ENCODE measurements at places on chromosomes 13 and 19. TPM values are rescaled to one million over a fixed set of nuclear protein-coding genes. Genes with fewer than 3 reads are reported as not detected.
A peak's percentile ranks its signal among the peaks of the same experiment; 100 is the strongest.

DIRAS1 gene
- not detected for total RNA-seq

EBPL gene
- total RNA-seq: 56.6 TPM

DNA sequence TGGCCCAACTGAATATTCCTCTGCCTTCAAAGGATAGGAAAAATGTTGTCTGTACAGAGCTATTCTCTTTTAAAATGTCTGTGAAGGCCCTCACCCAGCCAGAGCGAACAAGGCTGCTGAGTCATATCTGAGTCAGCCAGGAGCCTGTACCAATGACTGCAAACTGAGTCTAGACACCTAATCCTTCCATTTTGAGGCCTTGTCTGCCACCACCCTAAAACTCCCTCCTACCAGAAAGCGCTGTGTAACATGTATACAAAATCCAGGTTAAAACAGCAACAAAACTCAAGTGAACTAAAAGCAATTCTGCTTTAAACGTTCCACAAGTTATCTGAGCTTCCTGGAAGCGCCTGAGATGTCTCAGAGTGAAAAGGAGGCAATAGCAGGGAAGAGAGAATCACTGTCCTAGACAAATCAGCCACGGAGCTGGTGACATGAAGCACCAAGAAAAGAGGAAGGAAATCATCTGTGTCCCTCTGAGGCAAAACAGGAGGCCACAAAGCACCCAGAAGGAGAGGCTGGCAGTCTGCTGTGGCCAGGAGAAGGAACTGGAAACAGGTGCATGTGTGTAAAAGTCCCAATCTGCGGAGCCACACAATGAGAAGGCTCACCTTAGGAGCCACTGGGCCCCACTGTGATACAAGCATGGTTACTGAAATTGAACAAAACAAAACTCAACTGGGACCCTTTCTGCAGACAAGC, 10.2 kb downstream of the DHRS12 start:
- no peak for DNase-seq

GRCh38 chr13:73820285-73820684, 313.9 kb downstream of the KLF12 start:
- DNase-seq: no peak

DNA sequence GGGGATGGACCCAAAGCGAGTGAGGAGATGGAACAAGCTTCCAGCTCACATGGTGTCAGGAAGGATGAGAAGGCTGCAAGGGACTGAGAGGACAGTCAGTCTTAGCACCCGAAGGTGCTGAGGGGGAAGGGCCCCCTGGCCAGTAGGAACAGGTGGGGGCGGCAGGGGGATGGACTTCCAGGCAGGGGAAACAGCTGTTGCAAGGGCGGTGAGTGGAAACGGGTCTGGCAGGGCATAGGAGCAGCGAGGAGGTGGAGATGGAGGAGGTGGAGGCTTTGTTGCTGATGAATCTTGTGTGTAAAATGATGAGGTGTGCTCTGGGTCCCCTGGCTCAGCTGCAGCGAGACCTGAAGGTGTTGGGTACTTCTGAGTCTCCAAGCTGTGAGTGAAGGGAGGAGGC, 1.2 kb downstream of the MAP1S start:
- peak; percentile 74 for DNase-seq

GRCh38 chr13:48304143-48304876, 759 bp downstream of the RB1 start:
- peak; percentile 72 for DNase-seq

FUT3 gene
- 23.9 TPM for total RNA-seq

DNA sequence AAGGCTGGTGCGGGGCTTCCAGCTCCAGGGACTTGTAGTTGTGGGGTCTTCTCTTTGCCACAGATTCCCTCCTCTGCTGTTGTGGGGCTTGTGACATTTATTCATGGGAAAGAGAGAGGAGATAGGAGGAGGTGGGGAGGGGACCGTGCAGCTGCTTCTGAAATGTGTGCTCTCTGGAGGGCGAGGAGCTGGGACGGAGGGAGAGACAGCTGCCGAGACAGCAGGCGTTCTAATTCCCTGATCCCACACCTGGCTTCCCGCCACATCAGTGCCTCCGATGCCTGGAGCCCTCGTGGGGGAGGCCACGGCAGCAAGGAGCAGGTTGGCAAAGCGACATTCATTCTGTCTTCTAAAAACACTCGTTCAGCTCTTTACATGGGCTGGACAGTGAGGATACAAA, 164.4 kb downstream of the USP12 start:
- DNase-seq: peak; percentile 76

DNA sequence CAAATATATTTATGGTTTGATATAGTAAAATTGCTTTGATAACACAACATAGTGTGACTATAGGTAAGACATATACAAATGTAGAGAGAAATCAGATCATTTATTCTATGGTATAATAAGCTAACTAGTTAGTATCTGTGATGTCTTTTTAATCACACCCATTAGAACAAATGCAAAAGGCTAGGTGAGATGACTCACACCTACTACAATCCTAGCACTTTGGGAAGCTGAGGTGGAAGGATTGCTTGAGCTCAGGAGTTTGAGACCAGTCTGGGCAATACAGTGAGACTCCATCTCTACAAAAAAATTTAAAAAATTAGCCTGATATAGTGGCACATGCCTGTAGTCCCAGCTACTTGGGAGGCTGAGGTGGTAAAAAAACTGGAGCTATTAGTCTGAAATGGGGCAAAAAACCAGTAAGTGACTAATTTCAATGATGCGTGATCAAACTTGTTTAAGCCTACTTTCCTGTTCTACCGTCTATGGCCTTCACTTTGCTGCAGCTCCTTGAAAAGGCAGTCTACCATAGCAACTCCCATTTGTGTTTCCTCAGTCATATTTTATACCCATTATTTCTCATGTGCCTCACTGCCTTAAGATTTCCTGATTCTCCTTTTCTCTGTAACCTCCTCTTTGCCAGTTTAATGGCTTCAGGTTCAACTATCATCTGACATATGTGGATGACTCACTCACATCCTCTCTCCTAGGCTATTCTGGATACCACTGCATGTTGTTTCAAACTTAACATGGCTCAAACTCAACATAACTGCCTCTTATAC, 12.5 kb downstream of the ALG5 start:
- DNase-seq: no peak

CEACAM1 gene
- not detected for total RNA-seq

- DNase-seq: no peak
These were observed 10.6 kb downstream of the CD70 start for GRCh38 chr19:6580313-6580712.

DNA sequence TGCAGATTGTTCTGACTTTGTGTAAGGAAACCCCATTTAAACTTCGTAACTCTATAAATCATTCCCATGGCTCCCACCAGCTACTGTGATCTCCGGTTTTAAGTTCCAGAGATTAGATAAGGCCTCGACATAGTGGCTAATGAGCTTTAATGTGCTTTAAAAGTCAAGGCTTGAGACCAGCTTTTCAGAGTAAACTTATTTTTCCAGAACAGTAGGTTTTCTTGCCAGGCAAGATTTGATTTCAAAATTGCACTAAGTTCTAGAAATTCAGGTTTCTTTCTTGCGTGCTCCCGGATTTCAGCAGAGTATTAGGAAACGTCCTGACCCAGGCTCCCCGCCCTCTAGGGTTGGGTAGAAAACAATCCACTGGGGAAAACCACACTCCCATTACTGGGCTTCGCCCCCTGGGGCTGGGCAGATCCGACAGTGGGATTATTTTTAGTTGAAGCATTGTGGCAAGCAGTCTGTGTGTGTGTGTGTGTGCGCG, 43.3 kb downstream of the CRYL1 start:
- DNase-seq: no peak

DNA sequence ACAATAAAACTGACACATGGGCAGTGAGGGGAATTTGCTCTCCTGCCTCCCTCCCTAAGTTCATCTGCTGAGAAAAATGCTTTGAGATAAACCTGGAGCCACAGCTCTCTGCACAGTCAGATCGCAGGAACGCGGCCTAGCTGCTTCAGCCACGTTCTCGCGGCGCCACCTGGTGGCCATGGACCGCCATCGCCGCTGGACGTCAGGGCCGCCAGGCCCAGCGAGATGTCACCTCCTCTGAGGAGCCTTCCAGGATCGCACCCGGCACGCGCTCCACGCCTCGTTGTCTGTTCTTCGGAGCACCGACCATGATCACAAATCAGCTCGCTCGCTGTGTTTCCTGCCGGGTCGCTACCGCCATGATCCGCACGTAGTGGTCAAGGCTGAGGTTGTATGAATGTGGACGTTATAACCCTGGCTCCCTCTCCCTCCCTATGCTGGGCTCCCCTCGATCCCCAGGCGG, 20.6 kb upstream of the USP29 start:
- peak; percentile 85 for DNase-seq

DNA sequence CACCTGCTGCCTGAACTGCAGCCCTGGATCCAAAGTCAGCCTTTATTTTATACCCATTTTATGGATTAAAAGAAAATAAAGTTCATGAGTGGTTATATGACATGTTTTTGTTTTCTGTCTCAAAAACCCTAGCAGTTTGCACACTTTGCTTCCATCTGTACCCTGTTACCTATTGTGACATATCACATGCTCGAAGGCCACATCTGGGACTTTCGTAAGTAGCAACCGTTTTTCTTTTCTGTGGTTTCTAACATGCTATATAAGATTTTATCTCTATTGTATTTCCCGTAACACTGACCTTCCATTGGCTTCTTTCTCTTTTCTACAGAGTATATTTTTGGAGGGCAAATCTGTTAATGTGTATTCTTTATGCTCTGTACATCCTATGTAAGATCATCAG, 1007.2 kb downstream of the PCDH9 start:
- DNase-seq: no peak

- peak; percentile 61 for DNase-seq
These were observed 588 bp upstream of the DPY19L3 start for GRCh38 chr19:32404933-32405430.

DNA sequence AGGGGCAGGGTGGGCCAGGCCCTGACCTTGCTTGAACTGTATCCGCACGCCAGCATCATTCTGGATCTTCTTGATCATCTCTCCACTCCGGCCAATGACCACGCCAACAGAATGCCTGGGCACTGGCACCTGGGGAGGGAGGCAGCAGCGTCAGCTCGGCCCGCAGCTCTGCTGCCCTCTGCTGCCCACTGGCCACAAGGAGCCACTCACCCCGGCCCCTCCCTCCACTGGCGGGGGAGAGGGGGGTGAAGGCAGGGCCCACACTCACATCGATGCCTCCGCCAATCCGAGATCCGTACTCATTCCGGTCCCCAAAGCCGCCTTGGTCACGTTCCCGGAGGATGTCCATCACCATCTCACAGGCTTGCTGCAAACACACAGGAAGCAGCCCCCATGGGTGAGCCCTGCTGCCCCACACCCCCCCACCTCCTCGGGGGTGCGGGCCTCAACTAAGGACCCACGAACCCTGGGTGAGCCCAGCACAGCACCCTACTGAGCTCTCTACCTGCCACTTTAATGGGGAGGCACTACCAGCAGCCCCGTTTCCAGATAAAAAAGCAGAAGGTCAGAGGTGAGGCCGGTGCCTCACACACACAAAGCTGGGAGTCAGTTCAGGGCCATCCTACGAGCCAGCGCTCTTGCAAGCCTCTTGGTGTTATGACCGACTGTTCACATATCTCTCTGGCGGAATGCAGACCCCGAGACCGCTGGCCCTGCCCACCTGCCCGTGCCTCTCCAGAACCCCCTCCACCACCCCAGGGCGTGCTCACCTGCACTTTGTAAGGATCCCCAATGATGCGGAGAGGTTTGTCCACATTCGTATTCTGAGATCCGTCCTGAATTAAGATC, 6.7 kb downstream of the KHSRP start:
- DNase-seq: no peak

- DNase-seq: no peak
These were observed 8.2 kb upstream of the MYH14 start for GRCh38 chr19:50195224-50195623.

DNA sequence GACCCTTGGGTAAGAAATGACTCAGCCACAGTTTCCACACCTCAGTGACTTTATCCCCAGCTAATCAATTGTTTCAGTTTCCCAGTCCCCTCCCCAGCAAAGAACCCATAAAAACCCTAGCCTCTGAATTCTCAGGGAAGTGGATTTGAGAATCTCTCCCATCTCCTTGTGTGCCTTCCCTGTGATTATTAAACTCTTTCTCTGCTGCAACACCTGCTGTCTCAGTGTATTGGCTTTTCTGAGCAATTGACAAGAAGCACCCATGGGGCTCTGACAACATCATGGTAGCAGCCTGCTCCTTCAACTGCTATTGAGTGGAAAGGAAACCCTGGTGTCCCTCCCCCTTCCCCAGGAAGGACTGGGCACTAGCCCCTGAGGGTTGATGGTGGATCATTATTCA, 73.7 kb downstream of the UQCRFS1 start:
- no peak for DNase-seq

DNA sequence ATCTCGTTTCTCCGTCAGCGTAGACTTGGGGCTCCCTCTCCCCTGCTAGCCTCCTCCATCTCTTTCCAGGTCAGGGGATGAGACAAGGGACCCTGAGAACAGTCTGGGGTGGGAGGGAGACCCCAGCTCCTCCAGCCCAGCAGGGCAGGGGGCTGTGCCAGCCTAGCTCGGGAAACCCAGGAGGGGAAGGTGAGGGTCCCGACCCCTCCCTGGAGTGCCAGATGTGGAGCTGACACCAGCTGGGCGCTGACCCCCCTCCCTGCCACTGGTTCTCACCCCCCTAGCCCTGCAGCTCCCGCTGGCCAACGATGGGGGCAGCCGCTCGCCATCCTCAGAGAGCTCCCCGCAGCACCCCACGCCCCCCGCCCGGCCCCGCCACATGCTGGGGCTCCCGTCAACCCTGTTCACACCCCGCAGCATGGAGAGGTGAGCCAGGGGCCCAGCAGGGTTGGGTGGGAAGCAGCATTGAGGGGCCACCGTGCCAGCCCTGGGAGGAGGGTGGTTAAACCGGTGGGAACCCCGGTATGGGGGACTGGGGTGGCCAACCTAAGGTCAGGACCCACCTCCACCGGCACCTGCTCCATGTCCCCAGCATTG, 5.1 kb upstream of the TGFBR3L start:
- no peak for DNase-seq

GRCh38 chr13:95174517-95174916, 126.7 kb downstream of the ABCC4 start:
- DNase-seq: no peak

GRCh38 chr19:10471909-10472308, 31.2 kb downstream of the KEAP1 start:
- DNase-seq: peak; percentile 37

GRCh38 chr19:42234364-42234763, 8.0 kb downstream of the GSK3A start:
- DNase-seq: no peak

DNA sequence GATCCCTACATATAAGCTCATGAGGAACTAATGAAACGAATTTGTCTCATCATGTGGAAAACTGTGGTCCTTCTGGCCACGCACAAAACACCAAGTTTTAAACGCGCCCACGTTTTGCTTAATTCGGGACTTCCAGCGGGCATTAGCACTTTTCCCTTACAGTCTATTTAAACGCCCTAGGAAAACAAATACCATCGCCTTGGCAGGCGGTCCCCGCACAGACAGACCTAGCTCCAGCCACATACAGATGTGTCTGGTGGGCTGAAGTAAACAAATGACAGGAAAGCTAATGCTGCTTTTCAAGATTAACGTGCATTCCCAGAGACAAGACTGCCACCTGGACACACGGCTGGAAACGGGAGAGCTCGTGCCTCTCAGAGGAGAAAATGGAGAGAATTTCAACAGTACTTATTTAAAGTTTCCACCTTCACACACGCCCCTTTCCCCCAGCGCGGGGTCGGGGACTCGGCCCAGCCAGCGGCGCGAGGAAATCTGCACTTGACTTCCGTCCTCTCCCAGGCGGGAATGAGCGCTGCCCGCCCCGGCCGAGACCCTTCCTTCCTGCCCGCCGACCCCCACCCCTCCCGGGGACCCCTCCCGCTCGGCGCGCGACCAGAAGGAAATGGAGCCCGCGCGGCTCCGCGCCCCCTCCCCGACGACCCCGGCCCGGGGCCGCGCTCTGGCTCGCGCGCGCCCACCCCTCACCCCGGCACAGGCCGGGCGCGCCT, 931 bp downstream of the USP12 start:
- peak; percentile 58 for DNase-seq

GRCh38 chr19:46495786-46496099, at the start of gene PNMA8B:
PNMA8B (minus strand) TSS chr19:46495867; CDS start chr19:46495465, 402 bp downstream.
- peak; percentile 47 for DNase-seq
